Stimulated activated naive CD4-positive, alpha-beta T cell treated with Interleukin-2 at 50 U/mL for 16 hours (primary cell): ENCODE measurements at places on chromosomes 7 and 10.

- no peak for DNase-seq
Measured at GRCh38 chr7:130998993-130999602, 265.1 kb upstream of the KLF14 start.

- no peak for DNase-seq
Measured at GRCh38 chr7:30549931-30550493, 44.7 kb upstream of the GARS1 start.

GRCh38 chr7:5670183-5670935, 111.1 kb downstream of the RNF216 start:
- DNase-seq = no peak

DNA sequence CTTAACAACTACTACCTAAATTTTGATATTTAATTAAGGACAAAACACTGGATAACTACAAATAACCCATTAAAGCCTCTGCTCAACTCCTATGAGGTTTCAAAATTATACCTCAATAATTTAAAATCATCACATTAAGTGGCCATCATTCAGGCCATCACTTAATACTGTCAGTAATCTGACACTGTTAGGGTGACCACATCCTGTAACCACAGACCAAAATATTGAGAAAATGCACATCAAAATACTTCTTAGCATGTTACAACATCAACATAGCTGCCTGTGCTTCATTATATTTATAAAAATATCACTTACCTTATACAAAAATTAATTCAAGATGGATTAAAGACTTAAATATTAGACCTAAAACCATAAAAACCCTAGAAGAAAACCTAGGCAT, 23.3 kb downstream of the SEM1 start:
- DNase-seq = no peak

- no peak for DNase-seq
Measured at GRCh38 chr7:140881507-140882228, 43.1 kb downstream of the BRAF start.

DNA sequence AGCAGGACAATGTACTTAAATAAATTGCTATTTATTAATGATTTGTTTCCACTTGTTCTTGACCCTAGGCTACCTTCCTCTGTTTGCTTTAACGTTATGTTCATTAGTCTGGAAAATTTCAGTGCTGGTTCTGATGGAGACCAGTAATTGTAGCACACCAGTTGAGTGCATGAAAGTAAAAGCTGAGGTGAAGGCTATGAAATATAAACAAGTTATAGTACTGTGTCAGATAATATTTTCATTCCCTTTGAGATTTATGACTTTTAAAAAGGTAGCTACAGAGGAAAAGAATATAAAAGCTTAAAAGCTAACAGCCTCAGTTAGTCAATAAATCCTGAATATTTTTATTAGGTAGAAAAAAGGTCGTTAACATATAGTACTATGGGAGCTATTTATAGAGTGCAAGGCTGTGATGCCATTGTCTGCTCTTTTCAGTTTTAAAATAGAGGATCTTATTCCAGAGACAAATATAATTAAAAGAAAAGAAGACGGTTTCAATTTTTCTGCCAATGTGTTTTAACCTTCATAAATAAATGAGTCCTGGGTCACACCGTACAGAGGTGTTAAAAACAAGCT, 351.8 kb upstream of the ETV1 start:
- no peak for DNase-seq
